ENCODE measurements at places on chromosomes 16 and 17.

DNA sequence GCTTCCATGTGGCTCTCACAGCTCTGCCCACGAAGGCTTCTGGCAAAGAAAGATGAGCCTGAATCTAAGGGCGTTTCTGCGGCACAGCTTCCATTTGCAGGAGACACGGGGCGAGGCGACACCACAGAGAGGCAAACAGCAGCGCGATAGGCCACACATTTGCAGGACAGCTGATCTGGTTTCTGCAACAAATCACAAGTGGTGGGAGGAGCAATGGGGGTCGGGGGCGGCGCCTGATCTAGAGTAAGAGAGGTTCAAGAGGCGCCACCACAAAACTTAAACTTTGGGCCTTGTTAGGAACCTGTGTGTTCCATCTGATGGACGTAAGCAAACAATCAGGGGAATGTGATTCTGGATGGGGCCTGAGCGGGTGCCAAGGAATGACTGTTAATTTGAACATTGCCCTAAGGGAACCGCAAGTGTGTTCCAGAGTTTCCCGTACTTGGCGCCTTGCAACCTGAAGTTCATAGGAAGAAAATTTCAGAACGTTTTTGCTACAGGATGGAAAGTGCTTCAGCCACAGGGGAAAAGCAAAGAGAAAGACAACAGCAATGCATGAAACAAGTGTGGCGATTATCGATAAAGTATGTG, 18.9 kb upstream of the ENPP7 start:
- no peak for DNase-seq

DNA sequence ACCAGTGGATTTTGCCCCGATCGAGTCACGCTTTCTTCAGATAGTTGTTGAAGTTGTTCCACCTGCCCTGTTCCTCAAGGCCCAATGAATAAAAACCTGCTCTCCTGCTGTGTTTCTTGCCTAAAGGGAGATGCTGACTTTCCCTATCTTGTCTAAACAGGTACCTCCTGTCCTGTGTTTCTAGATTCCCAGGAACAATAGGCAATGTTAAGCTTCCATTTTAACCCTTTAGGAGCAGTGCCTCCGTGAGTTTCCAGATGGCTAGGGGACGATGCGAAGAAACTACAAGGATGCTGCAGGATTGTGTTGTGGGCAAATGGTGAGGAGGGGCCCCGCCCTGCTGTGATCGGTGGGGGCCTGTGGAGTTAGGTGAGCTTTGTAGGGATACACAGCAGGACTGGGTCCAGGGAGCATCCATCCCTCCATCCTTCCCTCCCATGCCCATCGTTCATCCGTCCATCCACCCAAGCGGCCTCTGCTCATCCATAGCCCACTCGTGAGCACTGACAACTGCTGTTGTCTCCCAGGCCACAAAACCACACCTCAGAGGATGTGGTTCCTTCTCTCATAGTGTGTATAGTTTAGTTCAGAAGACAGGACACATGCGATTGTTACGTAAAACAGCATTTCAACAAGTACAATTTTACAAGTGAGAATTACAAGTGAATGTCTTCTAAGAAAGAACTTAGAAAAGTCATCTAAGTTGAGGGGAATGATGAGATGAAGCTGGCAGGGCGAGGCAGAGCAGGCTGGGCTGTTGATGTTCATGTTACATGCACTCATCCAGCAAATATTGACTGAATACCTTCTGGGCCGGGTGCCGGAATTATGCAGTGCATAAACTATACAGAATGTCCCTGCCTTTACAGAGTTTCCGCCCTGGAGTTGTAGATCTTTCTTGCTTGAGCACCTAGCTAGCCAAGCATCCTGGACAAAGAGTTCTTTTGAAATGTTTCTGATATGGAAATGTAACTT, 5.2 kb downstream of the ARSG start:
- DNase-seq: no peak

- no peak for DNase-seq
Measured at GRCh38 chr17:50661795-50662391, 27.2 kb downstream of the ABCC3 start.

DNA sequence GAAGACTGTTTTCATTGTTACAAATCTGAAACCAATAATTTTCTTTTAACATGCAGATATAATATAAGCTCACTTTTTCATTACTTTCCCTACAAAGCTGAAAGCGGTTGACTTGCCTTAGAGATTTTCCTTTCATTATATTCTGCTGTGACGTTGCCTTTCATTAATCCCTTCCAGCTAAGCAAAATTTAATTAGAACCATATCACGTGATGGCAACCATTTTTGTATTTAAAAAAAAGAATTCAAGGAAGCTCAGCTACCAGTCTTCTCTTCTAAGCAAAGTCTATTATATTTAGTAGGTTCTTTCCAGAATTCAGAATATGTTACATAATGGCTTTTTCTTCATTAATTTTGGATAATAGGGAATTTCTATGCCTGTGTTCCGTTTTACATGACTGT, 186.5 kb downstream of the PRKCA start:
- DNase-seq: no peak

- no peak for DNase-seq
Measured at GRCh38 chr17:39239640-39240314, 14.0 kb upstream of the STAC2 start.

- DNase-seq: no peak
Measured at GRCh38 chr16:11400076-11400475, 54.8 kb downstream of the RMI2 start.

DNA sequence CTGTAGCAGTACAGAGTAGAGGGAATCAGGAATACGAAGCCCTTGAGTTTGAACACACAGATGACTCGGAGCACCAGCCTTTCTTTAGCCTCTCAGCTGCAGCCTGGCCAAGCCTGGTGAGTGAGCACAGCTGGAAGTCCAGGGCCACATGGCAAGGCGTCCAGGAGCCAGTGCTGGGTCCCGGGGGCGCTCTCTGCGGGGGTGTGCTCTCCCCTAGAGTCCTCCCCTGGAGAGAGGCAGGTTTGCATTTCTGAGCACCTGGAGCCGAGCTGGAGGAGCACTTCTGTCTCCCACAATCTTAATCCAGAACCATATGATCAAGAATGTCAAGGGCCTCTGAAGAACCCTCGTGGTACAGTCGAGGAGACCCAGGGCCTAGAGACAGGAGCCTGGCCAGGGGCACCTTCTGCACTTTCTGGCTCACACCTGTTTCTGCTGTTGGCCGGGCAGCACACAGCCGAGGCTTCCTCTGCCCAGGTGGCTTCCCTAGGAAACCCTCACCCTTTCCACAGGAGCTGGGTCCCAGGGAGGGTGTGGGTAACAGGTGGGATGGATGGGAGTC, 78.3 kb downstream of the PLD6 start:
- no peak for DNase-seq

GRCh38 chr17:75895370-75896155, 1.2 kb downstream of the TRIM65 start:
- DNase-seq: no peak

- no peak for DNase-seq
Measured at GRCh38 chr17:72481572-72481971, 360.8 kb downstream of the SOX9 start.

DNA sequence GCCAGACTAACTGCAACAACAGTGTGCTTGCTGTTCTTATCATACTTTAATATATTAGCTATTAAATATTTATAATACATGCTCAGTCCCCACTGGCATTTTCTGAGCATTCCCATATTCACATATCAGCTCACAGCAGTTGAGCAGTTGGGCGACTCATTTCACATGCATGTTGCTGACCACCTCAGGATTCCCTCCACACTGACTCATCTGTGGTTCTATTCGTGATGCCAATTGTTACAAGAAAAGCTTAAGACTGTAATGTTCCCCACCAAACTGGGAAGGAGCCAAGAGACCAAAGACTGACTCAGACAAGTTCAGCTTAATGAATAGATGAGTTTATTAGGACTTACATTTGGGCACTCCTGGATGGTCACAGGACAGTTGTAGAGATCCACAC, 100.3 kb upstream of the KIF2B start:
- no peak for DNase-seq

DNA sequence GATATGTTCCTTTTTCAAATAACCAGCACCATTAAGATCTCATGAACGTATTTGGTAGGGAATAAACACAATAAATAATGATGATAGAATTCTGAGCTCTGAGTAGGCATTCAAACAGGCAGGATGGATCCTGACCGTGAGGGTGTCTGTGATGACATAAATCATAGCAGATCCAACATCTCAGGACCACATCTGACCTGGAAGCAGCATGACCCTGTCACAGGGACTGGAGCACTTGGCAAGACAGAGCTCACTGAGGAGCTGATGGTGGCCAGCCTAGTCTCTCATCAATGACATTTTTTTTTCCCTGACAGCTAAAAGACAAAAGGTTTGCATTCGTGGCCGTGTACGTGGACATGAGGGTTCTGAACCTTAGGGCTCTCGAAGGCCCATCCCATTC, 337.5 kb downstream of the NPIPA8 start:
- DNase-seq: no peak

GRCh38 chr16:641326-642188, at the start of gene MCRIP2:
TSS of gene MCRIP2 (plus strand) at chr16:641828. CDS start at chr16:641992, 164 bp downstream.
- no peak for DNase-seq

- no peak for DNase-seq
Measured at GRCh38 chr16:10868596-10869469, 8.2 kb upstream of the CIITA start.

DNA sequence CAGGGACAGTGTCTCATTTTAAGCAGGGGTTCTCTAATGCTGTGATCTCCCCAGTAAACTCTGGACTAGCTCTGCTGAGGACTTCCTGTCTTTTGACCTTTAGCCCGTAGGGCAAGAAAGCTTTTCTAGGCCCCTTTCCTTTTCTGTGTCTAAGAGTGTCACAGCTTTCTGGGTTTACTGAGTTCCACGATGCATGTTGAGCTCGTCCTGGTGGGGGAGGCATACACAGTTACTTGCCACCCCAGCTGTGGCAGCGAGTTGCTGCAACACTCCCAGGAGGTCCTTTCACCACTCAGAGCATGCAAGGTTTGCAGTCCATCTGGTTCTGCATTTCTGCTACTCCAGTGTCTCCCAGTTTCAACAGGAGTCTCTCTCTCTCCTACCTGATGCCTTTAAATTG, 23.7 kb downstream of the NOD2 start:
- DNase-seq: no peak

- no peak for DNase-seq
Measured at GRCh38 chr17:49553676-49554335, 21.9 kb upstream of the NXPH3 start.

- DNase-seq: no peak
Measured at GRCh38 chr16:59328961-59329360, 594.8 kb upstream of the GOT2 start.

DNA sequence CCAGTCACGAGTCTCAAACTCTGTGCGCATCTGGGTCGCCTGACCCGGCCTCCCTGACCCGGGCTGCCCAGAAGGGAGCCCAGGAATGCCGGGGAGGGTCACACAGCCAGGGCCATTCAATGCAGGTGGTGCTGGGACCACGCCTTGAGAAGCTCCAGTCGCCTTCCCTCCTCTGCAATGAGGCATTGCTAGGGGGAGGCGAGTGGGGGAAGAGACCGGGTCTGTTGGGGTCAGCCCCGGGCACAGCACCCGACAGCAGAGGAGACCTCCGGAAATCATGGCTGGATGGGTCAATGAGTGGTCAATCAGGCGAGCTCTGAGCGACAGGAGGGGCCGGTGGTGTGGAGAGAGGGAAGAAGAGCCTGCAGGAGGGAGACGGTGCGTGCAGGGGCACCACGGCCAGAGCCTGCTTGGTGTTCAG, 13.3 kb downstream of the JPH3 start:
- DNase-seq: no peak

GRCh38 chr16:65071433-65072311, 50.2 kb downstream of the CDH11 start:
- no peak for DNase-seq

DNA sequence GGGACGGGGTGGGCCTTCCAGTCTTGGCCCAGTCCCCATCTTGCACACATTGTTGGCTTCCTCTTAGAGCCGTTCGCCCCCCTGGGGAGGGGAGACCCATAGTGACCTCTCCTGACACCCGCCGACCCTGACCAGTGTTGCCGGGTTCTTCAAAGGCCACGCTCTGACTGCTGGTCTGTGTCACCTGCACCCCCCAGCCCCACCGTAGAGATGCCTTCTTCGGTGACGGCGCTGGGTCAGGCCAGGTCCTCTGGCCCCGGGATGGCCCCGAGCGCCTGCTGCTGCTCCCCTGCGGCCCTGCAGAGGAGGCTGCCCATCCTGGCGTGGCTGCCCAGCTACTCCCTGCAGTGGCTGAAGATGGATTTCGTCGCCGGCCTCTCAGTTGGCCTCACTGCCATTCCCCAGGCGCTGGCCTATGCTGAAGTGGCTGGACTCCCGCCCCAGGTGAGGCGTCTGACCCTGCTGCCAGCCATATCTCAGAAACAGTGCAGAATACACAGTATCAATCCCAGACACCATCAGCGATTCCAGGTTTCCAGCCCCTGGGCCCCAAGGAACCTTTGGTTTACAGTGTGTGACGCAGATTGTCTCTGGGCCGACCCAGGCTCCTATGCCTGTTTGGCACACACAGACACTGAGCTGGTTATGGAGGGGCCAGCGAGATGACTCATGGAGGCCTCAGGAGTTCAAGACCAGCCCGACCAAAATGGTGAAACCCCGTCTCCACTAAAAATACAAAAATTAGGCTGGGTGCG, 1.3 kb downstream of the SLC26A11 start:
- DNase-seq: no peak

- DNase-seq: no peak
Measured at GRCh38 chr17:266701-267667, 85.5 kb upstream of the DOC2B start.

DNA sequence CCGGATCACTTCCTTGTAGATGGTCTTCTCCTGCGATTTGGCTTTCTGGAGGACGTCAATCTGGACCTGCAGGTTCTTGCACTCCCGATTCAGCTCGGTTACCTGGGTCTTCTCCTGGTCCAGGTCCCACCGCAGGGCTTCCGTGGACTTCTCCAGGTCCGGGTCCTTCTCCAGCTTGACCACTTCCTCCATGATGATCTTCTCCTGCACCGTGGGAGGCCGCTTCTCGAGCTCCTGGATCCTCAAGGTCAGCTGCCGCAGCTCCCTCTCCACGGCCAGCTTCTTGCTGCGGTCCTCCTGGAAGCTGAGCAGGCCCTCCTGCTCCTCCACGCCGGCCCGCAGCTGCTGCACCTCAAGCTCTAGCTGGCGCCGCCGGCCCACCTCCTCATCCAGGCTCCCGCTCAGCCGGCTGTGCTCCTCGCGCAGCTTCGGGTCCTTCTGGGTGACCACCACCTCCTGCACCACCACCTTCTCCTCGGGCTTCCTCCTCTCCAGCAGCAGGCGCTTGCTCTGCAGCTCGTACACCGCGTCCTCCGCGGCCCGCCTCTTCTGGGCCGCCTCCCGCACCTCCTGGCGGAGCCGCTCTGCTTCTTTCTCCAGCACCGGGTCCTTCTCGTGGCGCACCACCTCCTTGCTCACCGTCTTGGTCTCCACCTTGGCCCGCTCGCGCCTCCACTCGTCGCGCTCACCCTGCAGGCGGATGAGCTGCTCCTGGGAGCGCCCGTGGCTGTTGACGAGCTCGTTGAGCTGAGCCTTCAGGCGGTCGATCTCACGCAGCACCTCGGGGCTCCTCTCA, 8.2 kb downstream of the CDK3 start:
- no peak for DNase-seq

- DNase-seq: no peak
Measured at GRCh38 chr17:37743875-37744632, 805 bp downstream of the HNF1B start.

- no peak for DNase-seq
Measured at GRCh38 chr16:27353853-27354252, 40.1 kb downstream of the IL4R start.

Data from cortex of kidney (tissue), 1 donor.